DMS79 treated with DMSO at 0.1 percent for 48 hours (cell line): ENCODE measurements at places on chromosomes 11 and 22.

GRCh38 chr22:22951035-22951434 lies 63.4 kb downstream of the IGLL5 start:
- DNase-seq = no peak

DNA sequence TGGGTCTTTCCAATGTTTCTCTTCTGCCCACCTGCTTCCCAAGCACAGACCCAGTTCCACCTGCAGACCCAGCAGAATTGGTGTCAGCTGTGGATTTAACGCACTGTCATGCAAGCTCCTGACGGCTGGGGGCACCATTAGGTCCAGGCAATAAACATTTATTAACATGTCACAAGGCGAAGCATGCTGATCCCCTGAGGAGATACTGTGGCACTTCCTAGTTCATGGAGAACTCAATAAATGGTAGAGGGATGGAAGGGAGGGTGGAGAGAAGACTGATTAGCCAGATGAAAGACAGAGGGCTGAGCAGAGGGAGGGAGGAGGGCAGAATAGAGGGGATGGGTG lies 68.3 kb upstream of the TSPAN18 start:
- no peak for DNase-seq

GRCh38 chr11:66070604-66071380 lies 720 bp downstream of the PACS1 start:
- no peak for DNase-seq

- DNase-seq = no peak
Observed at GRCh38 chr22:46011627-46012181, 34.7 kb upstream of the WNT7B start.

- DNase-seq = peak; percentile 68
Observed at GRCh38 chr11:63560506-63561180, 2.5 kb downstream of the PLAAT2 start.

- DNase-seq = no peak
Observed at GRCh38 chr11:69114811-69115523, 40.8 kb upstream of the SMIM38 start.

DNA sequence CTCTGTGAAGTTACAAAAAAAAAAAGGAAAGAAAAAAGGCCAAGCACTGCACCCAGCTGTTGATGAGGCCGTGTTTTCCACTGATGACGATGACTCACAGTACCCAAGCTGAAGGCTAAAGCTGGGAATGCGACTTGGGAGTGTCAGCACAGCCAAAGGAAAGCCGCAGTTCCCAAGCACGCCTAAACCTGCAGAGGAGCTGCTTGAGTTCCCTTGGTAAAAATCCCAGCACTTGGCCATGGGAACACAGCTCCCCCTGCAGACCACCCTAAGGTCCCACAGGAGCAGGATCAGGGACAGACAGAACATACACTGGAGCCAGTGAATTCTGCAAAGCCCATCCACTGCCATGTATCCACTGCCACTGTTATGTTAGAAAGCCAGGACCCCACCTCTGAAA lies 39.9 kb downstream of the SERGEF start:
- DNase-seq = peak; percentile 15

DNA sequence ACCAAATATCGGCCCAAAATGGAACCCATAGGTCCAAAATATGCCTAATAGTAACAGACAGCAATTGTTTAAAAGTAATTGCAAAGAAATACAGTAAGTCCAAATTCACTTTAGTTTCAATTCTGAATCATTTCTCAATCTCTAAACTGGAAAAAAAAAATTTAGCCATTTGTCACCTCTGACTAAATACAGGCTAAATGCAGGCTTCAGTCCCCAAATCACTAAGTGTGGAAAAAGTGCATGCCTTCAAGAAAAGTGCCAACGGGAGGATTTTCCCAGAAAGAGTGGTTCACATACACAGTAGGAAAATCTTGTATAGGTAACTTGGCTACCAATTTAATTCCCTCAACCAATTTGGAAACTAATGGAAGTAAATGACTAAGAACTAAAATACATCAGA lies 35.7 kb downstream of the SIK3 start:
- no peak for DNase-seq

DNA sequence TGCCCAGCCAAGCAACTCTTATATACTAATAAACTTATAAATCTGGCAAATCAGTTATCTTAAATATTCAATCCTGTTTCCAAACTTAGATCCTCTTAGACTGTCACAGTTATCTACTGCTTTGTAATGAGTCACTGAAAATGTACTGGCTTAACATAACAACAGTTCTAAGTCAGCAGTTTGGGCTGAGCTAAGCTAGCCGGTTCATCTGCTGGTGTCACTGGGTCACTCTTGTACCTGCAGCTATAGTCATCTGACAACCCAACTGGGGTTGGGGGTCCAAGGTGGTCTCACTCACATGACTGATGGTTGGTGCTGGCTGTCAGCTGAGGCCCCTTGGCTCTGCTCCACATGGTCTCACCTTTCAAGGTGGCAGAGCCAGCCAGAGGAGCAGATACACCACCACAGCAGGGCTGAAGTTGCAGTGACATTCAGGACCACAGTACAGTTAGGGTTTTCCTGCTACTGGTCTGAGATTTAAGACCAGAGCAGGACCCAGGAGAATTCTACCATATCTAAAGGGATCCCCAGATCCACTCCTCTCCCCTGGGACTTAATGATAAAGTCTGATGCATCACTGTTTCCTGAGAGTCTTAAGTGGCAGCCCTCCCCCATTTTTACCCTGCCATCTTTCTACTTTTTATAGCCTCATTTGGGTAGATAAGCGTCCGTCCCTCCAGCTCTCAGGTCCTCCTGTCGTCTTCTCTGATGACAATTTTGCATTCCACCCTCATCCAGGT lies 7.9 kb upstream of the MACROD1 start:
- no peak for DNase-seq

DNA sequence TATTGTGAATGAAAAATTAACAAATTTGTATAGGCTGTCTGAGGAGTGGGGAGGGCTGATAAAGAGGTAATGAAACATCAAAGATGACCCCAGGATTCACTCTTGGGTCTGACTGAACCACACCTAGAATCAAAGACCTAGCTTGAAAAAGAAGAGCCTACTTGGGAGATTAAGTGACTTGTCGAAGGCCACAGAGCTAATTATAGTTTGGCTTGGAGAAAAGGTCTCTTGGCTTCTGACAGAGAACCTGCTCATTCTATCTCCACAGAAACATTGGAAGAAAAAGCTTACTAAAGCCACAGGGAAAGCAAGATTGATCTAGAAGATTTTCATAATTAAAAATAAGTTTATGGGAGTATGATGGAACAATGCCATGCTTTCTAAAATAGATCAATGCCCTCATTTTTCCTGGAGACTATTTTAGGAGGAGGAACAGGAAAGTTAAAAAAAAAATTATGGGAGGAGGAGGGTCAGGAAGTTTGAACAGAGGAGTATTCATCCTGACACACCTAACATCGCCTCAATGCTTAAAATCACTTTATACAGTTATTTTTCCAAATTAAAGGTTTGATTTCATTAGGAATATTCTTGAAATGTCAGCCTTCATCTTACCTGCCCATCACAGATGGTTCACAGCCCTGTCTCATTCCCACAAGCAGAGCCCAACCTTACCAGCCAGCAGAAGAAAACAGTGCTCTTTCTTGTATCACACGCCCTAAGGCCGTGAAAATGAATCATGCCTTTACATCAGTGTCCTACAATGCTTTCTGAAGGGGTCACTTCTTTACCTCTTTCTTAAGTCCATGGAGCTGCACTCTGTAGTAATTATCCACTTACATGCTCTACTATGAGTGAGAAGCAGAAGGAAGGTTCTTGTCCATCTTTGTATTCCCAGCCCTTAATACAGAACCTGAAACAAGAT lies 231.1 kb upstream of the MPPED2 start:
- DNase-seq = no peak

DNA sequence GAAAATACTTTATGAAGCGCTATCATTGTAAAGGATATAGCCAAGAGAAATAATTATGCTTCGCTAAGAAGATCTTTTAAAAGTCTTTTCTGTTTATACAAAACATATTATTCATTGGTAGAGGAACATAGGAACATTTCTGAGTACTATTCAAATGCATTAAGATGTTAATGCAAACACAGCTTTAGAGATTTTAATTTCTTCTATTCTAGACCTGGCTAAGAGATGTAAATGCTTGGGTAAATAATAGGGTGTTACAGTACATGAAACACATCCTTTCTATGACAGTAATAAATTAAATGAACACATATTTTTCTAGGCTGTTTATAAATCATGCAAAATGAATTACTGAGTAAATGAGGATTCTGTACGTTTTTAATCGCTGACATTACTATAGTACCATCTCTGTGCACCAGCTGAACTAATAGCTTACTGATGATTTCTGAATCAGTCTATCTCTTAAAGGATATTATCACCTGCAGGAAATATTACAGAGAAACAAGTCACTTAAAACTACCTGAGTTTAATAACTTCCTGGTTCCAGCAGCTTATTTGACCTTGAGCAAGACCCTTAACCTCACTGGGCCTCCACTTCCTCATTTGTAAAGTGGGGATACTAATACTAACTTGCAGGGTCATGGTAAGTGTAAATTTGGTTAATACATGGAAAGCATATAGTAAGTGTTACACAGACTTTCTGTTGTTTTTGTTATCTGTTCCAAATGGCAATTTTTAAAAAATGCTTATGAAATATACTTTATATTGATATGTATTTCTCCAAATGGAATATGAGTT lies 344.9 kb downstream of the DYNC2H1 start:
- DNase-seq = no peak

DNA sequence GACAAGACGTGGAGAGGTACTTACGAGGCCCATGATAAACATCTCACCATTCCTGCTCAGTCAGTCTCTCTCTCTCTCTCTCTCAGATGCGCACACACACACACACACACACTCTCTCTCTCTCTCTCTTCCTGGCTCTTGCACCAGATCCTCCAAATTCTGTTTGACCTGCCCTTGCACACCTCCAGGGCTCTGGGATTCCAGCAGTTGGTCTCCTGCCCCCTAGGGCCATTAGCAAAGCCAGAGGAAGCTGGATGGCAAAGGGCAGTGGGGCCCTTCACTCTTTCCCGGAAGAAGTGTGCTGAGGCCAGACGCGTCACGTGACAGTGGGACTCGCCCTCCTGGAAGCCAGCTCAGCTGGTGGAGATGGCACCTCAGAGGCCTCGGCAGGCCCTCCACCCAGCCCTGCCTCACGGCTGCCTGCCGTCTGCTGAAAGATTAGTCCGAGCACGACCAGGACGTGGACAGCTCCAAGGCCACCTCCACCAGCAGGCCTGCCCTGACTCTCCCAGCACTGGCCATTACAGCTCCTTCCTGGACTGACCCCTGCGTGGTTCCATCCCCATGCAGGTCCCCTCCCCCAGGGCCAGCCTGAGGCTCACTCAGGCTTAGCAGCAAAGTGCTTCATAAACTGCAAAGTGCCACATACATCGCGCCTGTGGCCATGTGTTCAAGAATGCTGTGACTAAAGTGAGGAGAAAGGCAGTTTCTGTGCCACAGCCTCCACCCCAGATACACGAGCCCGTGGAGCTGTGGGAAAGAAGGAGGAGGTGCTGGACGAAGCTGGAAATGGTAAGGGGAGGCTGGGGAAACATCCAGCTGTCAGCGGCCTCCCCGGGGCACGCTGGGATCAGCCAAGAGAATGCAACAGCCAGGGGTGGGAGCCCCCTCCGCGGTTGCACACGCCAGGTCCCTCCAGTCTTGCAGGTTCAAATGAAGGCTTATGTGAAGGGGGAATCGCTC lies 3.7 kb downstream of the PDGFB start:
- DNase-seq = peak; percentile 55

DNA sequence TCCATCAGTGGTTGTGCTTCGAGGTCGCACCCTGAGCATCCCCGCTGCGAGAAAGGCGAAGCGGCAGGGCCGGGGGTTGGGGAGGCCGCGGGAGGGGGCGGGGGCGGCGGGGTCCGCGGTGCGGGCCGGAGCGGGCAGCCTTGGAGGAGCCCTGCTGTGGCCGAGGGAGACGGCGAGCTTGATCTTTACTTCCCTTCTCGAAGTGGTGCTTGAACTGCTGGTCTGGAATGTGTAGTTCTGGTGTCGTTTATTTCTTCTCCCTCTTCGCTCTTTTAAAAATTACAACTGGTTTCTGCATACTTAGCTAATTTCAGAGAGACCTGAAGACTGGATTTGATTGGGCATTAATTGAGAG lies 1.1 kb downstream of the APLP2 start:
- peak; percentile 59 for DNase-seq

- peak; percentile 7 for DNase-seq
Observed at GRCh38 chr11:32172041-32172847, 81.4 kb downstream of the RCN1 start.

DNA sequence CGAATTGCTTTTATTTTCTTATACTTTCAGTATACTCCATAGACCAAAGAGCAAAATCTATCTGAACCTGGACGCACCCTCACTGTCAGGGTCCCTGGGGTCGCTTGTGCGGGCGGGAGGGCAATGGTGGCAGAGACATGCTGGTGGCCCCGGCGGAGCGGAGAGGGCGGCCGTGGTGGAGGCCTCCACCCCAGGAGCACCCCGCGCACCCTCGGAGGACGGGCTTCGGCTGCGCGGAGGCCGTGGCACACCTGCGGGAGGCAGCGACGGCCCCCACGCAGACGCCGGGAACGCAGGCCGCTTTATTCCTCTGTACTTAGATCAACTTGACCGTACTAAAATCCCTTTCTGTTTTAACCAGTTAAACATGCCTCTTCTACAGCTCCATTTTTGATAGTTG lies 1077.4 kb downstream of the BRD1 start:
- DNase-seq = no peak

- DNase-seq = no peak
Observed at GRCh38 chr11:80846979-80847378, 1406.1 kb upstream of the TENM4 start.

GRCh38 chr11:69450064-69450856 lies 31.2 kb upstream of the LINC01488 start:
- DNase-seq = no peak

- no peak for DNase-seq
Observed at GRCh38 chr11:68413591-68413999, 47.0 kb upstream of the PPP6R3 start.

DNA sequence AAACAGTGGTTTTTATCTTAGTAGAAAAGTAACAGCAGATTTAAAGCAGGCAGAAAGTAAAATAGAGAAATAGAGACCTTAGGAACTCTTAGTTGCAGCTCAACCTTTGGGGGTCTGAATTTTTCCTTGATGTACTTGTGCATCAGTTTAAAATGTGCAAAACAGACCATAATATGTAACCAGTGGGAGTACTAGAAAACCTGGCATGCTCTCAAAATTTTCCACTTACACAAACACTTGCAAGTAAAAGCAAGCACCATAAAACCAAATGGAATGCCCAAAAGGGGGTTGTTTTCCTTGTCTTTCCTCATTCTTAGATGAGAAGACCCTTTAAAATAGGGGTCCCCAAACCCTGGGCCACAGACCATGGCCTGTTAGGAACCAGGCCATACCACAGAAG lies 12.9 kb upstream of the MRGPRE start:
- DNase-seq = peak; percentile 51

GRCh38 chr22:26830837-26831236 lies 173.4 kb downstream of the MIAT start:
- no peak for DNase-seq

GRCh38 chr22:43177479-43177878 lies 9.5 kb downstream of the TTLL12 start:
- no peak for DNase-seq

DNA sequence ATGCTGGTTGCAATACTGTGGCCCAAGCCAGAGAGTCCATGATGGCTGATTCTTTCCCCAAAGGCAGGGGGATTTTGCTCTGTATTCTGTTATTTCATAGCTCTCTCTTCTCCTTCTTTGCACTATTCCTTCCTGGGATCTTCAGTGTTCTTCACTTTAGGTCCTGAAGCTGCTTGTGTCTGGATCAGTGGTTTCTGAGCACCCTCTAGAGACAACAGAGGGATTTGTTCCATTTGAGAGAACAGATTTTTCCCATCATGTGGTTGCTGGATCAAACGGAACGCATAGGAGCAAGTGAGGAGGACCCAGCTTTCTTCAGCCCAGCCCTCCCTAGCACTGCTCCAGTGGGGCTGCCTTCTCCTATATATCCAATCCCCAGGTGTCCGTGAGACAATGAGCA lies 68.7 kb upstream of the SYN3 start:
- no peak for DNase-seq
